Fibroblast of the aortic adventitia (primary cell): ENCODE measurements at places on chromosomes 2 and 18. TPM values are rescaled to one million over a fixed set of nuclear protein-coding genes. Genes with fewer than 3 reads are reported as not detected.
A peak's percentile ranks its signal among the peaks of the same experiment; 100 is the strongest.

EDAR gene
- total RNA-seq, result not detected in 2 replicates

THUMPD2 gene
- total RNA-seq, result 9.5 and 13.5 TPM in 2 replicates

- DNase-seq, result no peak
Observed at GRCh38 chr18:25544546-25545287, 192.8 kb upstream of the ZNF521 start.

- DNase-seq, result no peak
Observed at GRCh38 chr2:209381091-209381490, 42.8 kb upstream of the MAP2 start.

- DNase-seq, result peak; percentile 62
Observed at GRCh38 chr18:79965119-79965902, 868 bp downstream of the HSBP1L1 start.

GRCh38 chr2:119383410-119384140, 16.8 kb downstream of the DBI start:
- no peak for DNase-seq
